ENCODE measurements at places on chromosomes 12 and 14.
A peak's percentile ranks its signal among the peaks of the same experiment; 100 is the strongest.

GRCh38 chr14:69582212-69582611, 7.5 kb upstream of the CCDC177 start:
- no peak for DNase-seq

GRCh38 chr14:50763382-50764007, 67.5 kb downstream of the NIN start:
- DNase-seq, result no peak

DNA sequence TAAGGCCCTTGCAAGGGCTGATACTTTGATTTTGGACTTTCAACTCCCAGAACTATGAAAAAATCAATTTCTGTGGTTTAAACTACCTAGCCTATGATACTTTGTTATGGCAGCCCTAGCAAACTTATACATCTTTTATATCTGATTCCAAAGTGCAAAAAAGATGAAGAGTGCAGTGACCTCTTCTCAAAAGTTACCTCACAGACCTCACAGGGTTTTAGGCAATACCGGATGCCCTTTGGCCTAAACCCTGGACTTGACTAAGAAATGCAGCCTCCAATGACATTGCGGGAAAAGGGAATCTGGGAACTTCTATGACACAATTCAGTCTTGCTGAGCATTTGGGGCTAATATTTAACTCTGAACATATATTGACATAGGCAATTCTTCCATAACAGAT, 63.3 kb downstream of the IGF1 start:
- DNase-seq, result no peak

DNA sequence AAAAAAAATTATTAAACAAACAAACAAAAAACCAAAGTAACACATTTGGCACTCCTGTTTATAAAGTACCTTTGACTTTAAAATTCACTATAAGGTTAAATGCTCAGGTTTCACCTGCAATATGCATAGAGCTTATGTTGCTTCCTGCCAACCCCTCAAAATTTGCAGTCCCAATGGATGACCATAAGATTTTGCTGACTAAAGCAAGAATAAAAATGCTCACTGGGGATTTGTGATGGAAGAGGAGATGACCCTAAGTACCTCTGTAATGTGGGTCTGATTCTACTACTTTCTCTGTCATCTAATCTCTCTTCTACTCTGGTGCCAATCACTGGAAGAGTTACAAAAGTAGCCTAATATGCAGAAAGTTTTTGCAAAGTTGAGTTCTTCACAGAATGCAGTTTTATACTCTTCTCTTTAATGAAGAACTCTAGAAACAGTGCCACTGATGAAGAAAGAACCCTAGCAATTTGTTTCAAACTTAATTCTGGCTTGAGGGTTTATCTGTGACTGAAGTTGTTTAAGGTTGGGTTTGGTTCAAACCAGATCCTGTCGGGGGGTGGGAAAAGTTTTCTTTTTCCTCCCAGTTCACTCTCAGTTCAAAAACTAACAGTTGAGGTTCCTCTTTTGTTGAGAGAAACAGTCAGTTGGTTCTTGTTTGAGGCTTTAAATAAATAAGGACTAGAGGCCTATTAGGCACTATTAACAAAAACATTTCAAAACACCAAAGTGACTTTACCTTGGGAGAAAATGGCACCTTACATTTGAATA, 10.9 kb downstream of the WASHC3 start:
- DNase-seq, result peak; percentile 4

DNA sequence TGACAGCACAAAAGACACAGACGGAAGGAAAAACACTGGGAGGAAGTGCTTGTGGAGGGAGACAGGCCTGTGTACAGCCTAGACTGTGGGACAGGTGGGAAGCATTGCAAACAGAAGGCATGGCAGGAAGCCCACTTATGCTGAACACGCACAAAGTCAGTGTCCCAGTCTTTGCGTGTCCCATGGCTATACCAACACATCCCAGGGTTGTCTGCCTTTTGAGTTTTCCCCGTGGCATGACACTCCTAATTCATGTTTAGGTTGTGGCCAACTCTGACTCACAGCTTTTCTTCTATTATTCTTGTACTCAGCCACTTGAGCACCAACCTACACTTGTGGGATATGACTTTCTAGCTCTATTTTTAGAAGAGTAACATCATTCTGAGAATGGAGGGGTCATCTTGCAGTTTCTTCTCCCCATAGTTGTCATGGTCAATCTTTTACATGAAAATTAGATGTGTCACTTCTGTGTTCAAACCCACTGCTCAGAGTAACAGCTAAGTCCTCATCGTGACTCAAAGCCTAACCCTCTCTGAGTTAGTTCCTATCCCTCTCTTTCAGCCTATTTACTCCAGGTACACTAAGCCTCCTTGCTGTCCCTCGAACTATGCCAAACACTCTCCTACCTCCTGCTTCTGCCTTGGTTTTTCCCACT, 27.5 kb upstream of the JPH4 start:
- peak; percentile 5 for DNase-seq

DNA sequence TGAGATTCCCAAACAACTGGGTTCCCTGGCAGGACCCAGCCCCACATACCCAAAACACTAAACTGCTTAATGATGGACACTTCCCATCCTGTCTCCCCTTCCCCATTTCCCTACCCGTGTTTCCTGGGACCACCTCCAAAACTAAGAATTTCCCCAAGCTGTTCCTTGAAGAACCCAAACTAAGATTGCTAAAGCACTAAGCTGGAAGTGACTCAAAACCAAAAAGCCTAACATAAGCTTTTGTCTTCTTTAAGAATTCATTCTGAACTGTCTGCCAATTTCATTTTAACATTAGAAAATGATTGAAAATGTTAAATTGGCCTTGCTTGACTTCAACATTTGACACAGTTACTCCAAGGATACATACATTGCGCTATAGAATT, 29.5 kb upstream of the STAB2 start:
- no peak for DNase-seq
